Vagina (tissue), 2 donors: ENCODE measurements at places on chromosomes 16 and 17. TPM values are rescaled to one million over a fixed set of nuclear protein-coding genes. Genes with fewer than 3 reads are reported as not detected.

The RASD1 gene
- 227 TPM for total RNA-seq

The SMCR8 gene
- total RNA-seq = 11.0 TPM

- DNase-seq = no peak
These were observed 5.5 kb downstream of the TMEM204 start for GRCh38 chr16:1538804-1539520.

DNA sequence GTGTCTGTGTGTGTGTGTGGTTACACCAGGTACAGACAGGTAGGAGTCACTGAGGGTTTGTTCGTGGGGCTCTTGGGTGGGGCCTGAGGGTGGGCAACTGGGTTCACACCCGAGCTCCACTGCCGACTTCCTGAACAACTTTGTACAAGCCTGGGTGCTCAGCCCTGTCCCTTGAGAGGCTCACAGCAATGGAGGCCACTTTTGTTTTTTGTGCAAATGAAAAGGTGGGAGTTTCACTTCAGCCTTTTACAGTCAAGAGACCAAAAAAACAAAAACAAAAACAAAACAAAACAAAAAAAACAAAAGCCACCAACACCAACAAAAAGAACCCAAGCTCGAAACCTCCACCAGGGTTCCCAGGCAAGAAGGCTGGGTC, 2.4 kb downstream of the RHBDF2 start:
- DNase-seq = no peak

DNA sequence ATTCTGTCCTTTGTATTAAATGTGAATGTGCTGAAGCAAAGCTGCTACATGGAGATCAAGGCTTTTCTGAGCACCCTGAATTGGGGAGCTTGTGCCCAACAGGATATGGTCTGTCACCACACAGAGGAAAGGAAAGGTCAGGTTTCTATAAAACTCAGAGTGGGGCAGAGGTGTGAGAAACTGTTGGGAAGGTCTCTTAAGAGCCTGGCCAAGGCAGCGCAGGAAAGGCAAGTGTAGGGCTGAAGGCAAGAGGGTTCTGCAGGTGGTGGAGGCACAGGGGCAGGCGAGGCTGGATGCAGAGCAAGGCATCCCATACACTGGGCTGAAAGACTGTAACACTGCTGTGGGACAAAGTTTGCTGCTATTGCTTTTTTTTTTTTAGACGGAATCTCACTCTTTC, 8.1 kb downstream of the COX6A2 start:
- DNase-seq = no peak

The C16orf92 gene
- total RNA-seq = not detected

DNA sequence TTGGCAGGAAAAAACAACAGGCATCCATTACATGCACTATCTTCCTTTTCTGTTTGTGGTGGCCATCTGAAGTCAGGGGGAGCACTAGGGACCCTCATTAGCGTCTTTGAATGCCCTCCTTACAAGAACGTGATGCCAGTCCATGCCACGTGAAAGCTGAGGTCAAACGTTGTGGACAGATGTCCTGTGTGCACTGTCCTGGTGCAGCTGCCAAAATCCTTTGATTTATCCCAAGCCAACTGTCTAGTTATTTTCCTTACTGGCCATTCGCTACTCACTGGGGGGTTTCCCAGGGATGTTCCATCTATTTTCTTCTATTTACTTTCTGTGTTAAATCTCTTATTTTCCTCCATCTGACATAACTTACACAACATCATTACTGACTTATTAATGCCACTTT, 135.7 kb downstream of the ABCA8 start:
- no peak for DNase-seq

The TBC1D3K gene
- not detected for total RNA-seq

The TEDC2 gene
- 2.5 TPM for total RNA-seq

DNA sequence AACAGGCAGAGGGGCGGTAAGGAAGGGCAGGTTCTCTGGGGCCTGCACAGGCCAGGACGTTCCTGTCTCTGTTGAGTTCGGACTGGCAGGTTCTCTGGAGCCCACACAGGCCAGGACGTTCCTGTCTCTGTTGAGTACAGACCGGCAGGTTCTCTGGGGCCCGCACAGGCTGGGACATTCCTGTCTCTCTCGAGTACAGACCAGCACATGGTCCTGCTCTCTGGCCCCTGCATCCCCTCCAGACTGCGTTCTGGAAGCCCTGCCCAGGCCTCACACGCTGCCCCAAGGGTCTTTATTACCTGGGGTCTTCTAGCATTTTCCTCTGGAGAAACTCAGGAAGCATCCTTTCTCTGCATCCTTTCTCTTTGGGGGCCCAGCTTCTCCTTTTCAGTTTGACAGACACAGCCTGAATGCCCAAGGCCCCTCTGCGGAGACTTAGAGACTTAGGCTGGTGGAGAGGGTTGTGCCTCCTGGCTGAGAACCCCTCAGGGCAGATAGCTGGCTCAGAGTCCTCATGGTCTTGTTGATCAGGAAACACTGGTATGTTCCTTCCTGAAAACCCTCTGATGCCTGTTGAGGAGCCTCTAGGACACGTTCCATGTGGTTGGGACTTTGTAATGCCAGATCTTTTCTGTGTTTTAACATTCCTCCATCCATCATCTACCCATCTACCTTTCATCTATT, 18.0 kb upstream of the GSE1 start:
- no peak for DNase-seq
